Effector CD4-positive, alpha-beta T cell (primary cell): ENCODE measurements at places on chromosomes 12 and 14.

- DNase-seq: no peak
Observed at GRCh38 chr14:94483071-94483451, 7.1 kb upstream of the SERPINA9 start.

- DNase-seq: no peak
Observed at GRCh38 chr14:98130691-98131090, 1141.3 kb downstream of the BCL11B start.

- DNase-seq: no peak
Observed at GRCh38 chr12:98758331-98758730, 113.2 kb downstream of the APAF1 start.

GRCh38 chr12:15788233-15789219 lies 662 bp downstream of the EPS8 start:
- DNase-seq: peak; percentile 5

GRCh38 chr14:84017495-84017894 lies 1512.4 kb upstream of the FLRT2 start:
- DNase-seq: no peak

- no peak for DNase-seq
Observed at GRCh38 chr14:71328954-71329353, 421.7 kb downstream of the PCNX1 start.

DNA sequence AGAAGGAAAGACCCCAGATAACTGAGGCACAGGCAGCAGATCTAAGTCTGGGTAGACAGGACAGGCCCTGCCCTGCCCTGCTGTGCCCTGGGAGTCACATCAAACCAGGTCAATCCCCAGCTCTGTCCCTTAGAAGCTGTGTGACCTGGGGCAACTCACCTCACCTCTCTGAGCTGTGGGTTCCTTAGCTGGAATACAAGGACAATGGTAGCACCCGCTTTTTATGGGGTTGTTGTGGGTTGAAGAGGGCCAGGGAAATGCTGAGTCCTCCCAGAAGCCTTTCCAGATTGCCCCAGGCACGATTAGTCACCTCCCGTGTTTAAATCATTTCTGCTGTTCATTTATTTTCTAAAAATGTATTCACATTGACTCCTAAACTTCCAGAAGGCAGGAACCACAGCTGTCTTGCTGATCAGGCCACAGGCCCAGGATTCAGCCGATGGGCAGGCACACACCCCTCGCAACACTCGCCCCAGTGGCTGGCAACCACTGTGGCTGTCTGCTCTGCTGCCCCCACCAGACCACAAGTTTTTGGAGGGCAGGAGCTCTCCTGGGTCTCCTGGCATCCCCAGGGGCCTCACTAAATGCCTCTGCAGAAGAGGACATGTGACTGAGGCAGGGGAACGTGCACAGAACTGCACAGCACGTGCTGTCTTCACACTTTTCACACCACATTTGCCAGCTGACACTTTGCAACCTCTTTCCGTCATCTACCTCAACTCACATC lies 3.0 kb downstream of the SELPLG start:
- no peak for DNase-seq

GRCh38 chr14:33693237-33693636 lies 257.6 kb downstream of the EGLN3 start:
- DNase-seq: no peak

GRCh38 chr12:2862876-2863275 lies 6.0 kb upstream of the TEX52 start:
- DNase-seq: no peak

- no peak for DNase-seq
Observed at GRCh38 chr12:8546591-8546990, 5.9 kb upstream of the CLEC4E start.

GRCh38 chr14:56331592-56332216 lies 213.5 kb downstream of the PELI2 start:
- no peak for DNase-seq

- no peak for DNase-seq
Observed at GRCh38 chr12:2686280-2686646, 108.5 kb upstream of the FKBP4 start.

- peak; percentile 59 for DNase-seq
Observed at GRCh38 chr12:70366581-70367257, 629 bp downstream of the KCNMB4 start.

- DNase-seq: peak; percentile 6
Observed at GRCh38 chr12:32365473-32366064, 33.8 kb upstream of the FGD4 start.

DNA sequence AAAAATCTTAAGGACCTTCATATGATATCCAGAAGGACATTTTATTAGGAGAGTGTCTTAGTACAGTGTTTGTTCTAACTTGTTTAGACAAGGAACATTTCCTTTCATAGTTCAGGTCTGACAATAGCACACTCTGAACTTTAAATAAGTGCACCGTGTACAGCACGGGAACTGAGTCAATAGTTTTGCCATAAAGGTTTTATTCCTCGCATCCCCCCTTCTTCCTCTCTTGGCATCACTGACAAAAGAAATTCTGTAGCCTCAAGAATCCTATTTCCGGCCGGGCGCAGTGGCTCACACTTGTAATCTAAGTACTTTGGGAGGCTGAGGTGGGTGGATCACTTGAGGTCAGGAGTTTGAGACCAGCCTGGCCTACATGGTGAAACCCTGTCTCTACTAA lies 58.3 kb downstream of the TMCC3 start:
- DNase-seq: no peak

GRCh38 chr12:98259693-98260092 lies 255.7 kb upstream of the TMPO start:
- no peak for DNase-seq

DNA sequence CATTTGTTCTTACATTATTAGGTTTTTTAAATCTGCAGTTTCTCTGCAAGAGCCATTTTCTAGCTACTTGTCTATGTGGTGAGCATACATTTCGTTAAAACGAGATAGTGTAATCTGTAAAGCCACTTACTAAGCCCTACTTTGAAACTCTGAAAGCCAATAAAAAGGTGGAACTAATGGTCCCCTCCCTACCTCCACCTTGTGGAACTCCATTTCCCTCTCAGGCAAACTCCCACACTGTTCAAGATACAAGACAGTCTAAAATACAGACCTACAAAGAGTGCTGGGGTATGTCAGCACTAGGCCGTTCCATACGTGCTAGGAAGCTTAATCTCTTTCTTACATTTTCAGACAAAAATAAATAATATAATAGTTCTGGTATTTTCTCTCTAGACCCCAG lies 74.1 kb downstream of the DUSP6 start:
- no peak for DNase-seq

DNA sequence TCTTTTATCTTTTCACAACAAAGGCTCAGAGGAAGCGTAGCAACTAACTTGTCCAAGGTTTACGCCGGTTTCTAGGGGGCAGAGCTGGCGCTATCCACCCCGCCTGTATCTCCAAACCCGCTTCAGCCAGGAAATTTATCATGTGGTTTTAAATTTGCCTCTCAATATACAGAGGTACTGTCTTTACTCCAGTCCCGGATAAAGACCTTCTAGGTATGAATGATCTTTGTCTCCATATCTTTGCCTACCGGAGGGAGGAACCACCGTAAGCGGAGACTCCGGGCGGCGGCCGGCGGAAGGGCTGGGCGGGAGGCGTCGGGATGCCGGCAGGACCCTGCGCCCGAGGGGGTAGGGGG lies 693 bp upstream of the RIMKLB start:
- peak; percentile 2 for DNase-seq

DNA sequence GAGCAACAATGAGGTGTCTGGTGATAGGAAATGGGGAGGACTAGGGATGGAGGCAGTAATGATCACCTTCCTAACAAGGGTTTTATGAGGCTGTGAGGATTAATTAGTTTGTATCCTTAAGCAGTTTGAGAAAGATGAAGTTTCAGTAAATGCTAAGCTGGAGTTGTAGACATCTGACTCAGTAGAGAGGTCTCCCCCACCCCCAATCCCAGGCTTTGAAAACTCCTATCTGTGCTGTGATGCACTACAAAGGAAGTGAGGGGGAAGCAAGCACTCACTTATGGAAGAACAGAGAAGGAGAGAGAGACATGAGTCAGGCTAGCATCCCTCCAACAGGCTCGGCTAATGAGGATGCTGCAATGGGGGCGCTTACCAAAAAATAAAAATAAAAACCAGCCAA lies 5.5 kb upstream of the BCL11B start:
- DNase-seq: no peak

GRCh38 chr12:21828779-21829178 lies 54.3 kb upstream of the KCNJ8 start:
- DNase-seq: no peak

- no peak for DNase-seq
Observed at GRCh38 chr14:100391724-100392123, 68.6 kb downstream of the SLC25A47 start.

DNA sequence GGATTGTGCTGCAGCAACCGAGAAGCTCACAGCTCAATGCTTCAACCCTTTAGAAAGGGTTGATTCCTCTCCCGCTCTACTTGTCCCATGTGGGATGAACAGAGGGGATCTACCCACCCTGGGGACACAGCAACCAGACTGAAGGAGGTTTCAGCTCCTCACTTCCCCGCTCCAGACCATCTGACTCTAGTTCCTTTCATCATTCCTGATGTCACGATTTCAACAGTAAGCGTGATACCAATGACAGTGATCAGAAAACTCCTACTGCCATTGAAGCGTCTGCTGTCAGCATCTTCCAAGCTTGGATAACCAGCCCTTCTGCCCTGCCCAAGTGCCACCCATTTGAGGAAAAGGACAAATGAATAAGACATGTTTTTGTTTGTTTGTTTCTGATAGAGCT lies 14.3 kb downstream of the SERPINA1 start:
- DNase-seq: no peak

DNA sequence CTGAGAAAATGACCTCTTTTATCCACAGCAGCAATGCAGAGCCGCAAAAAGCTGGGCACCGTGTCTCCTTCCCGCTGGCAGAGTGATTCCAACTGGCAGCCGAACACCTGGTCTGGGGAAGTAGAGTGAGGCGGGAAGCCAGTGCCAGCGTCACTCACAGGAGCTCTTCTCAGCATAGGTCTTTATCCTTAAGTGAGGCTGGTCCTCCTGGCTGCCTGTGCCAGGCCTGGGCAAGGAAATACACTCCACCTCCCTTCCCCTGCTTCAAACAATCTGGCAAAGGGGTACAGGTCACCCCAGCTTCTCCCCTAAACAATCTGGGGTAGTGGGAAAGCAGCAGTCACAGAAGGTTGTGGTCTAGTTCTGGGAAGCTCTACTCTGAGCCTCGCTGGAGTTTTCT lies 4.8 kb downstream of the ARHGAP9 start:
- no peak for DNase-seq

DNA sequence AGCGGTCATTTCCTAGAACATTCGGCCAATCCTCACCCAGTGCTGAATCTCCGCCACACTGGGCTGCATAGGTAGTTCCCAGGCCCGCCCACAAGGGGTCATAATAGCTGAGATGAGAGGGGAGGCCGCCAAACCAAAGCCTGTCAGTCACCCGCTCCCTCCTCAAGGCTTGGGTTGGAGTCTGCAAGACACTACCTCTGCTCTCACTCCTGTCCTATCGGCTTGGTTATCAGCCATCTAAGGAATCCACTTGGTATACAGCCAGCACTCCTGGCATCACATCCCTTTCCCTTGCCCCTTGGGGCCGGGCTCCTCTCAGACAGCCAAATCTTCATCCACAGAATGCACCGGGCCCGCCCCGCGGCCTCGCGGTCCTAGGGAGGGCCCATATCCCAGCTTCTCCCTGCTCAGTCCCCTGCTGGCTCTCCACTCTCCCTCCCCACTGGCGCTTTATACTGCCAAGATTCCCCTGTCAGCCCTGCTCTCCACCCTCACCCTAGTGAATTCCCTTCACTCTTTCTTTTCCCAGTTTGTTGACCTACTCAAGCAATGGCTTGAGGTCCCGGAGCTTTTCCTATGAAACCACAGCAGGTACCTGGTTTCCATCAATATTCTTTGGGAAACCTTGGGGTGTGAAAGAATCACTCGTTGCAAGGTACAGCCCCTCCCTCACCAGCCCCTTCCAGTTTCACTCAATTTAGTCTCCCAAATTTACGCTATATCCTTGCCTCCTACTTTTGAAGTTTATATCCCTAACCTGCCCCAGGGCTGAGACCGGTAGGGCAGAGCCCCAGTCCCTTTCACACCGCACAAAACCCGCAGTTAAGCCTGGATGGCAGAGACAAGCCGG lies 1.4 kb downstream of the IFFO1 start:
- DNase-seq: peak; percentile 66

- DNase-seq: no peak
Observed at GRCh38 chr12:51011955-51012354, 14.2 kb downstream of the SLC11A2 start.

DNA sequence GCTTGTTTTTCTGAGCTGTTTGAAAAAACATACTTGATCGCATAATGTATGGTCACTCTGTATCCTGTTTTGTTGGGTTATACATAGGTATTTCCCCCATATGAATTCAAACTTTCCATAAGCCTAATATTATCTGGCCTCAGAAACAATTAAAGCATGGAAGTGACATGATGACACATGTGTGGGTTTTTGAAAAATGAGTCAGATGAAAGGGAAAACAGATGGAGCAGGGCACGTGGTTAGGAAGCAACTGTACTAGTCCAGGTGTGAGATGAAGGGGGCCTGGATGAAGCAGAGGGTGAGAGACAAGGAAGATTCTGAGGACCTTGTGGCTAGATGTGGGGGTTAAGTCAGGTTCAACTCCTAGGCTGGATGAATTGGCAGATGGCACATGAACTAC lies 92.7 kb upstream of the DNM1L start:
- no peak for DNase-seq

DNA sequence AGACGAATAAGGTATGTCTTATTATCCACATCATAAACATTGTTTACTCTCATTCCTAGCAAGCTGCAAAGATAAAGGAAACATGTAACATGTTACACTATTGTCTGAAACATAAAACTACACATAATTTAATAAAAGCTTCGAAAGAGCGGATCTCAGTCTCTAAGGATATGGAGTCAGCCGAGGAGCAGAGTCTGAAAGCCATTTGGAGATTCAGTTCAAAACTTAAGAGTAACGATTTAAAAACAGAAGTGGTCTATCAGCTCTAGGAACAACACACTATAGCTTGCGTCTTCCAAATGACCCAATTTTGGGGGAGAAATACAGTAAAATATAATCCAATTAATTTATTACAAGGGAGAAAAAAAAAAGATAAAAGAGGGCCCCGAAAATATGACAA lies 775 bp downstream of the NEMF start:
- no peak for DNase-seq

GRCh38 chr14:94486883-94487282 lies 10.9 kb upstream of the SERPINA9 start:
- no peak for DNase-seq

DNA sequence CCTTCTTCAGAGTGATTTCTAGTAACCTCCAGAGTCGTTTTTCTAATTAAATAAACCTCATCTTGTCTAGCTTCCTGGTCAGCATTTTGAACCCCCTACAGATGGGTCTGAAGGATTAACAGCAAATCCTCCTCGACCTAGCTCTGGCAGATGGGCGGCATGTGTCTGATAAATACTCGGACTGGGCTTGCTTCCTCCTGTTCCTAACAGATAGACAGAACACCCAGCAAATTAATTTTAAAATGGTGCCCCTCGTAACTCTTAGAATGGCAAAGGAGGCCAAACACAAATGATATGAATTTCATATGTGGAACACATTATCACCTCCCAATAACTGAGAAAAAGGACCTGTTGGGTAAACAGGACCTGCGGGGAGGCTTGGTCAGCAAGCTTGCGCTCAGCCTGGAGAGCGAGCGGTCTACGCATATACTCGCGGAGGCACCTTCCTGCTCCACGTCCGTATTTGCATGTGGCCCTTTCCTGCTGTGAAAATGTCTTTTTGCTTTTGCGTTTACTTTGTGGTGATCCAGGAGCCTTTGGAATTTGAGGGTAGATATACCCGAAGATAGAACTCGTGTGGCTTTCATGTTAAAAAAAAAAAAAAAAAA lies 79.6 kb downstream of the OTX2 start:
- DNase-seq: no peak
